Activated CD4-positive, alpha-beta T cell treated with anti-CD3 and anti-CD28 coated beads for 36 hours (primary cell): ENCODE measurements at places on chromosomes 3 and 15. TPM values are rescaled to one million over a fixed set of nuclear protein-coding genes. Genes with fewer than 3 reads are reported as not detected.

ABHD17C gene
- total RNA-seq: 6.7 TPM

CORO2B gene
- 0.09 TPM for total RNA-seq

ZFYVE19 gene
- 33.7 TPM for total RNA-seq

PATL2 gene
- 14.1 TPM for total RNA-seq

DNA sequence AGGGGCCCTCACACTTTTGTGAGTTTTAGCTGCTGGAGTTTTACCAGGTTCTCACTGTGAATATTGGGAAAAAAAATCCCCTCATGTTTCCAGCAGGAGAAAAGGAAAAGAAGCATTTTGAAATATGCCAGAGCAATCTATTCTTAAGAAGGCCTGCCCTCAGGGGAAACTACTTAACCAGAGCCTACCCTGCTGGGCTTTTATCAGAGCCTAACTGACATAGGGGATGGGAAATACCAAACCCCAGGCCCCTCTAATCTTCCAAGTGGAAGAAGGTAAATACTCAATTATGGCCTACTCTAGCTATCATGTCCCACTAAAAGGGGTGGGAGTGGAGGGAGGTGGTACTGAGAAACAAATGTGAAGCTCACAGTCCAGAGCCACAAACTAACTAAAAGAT, 68.7 kb upstream of the NMNAT3 start:
- no peak for DNase-seq

DNA sequence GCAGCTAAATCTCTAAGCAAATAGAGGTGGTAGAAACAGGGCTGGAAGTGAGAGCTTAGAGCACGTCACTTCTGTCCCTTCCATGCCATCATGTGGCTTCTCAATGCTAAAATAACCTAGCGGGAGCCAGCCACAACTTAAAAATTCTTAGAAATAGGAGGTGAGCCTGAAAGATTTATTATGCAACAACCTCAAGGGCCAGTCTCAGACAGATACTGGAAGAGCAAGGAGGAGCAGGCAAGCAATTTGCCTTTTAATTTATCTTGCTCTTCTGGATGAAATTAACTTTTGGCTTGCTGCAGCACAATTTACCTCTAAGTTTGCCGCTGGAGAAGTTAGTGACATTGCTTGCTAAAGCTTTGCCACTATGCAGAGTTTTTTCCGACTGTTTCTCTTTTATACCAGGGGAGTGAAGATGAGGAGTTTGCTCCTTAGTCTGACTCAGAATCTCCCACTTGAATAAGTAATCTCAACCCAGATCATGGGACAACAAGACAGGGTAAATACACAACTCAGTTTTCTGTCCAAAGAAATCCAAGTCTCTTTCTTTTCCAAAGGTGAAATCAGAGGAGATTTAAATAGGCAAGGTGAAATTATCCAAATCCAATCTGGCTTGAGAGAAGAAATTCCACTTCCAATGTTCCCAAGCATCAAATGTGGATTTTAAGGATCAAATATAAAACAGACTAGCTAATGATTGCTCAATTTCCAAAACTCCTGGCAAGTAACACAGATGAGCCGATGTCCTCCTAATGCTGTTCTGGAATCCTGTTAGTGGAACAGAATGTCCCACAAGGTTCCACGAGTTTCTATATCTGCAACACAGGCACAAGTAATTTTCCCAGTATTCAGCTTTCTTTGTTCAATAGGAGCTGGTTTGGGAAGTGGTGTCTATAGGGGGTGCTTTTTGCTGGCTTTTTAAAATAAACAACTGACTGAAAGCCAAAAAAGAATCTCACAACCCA, 329.4 kb upstream of the RORA start:
- DNase-seq: no peak

DNA sequence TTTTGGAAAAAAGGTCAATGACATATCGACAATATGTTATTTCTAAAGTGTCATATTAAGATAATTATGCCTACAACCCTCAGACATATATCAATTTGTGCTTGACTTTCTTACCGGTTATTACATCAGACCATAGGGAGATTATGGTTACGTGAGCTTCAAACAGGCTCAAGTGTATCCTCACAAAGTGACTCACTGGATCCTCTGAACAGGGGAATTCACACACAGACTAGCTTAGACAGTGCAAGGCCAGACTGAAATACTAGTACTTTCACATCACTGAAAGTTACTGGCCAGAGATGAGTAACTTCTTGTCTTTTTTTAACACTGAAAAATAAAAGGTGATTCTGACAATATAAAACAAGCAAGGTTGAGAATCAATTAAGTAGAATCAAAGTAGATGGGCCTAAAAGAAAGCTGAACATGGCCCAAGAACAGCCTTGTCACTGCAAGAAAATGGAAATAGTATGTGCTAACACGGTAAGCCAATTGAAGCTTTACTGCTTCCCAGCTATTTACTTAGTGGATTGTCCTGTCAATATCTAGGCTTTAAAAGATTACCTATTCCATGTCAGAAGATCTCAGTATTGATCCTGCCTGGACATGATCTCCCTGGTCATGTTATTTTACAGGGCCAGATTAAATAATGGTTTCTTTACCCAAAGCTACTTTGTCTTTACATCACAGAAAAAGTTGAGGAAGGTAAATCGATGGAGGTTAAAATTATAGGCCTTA, 848.6 kb downstream of the ROBO1 start:
- no peak for DNase-seq

GRCh38 chr3:135621184-135621920, 344.2 kb upstream of the PPP2R3A start:
- DNase-seq: no peak

GRCh38 chr3:14614862-14615261, 36.7 kb upstream of the CCDC174 start:
- DNase-seq: no peak

DNA sequence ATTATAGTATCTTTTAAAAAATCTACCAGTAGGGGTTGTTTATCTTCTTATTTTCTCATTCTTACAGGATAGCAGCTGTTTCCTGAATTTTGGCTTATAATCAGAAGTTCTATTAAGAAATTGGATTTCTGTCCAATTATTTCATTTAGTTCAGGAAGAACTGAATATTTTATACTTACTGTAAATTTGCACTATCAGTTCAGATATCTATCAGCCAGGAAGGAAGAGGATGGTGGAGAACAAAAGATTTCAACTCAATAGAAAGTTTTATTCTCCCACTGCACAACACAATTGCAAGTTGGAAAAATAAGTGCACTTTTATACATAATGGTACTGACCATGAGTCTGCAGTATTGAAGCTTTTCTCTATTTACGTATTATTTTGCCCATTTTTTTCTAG, 400.9 kb downstream of the PLOD2 start:
- DNase-seq: no peak

GRCh38 chr15:44501768-44502366, 35.1 kb upstream of the EIF3J start:
- DNase-seq: no peak

DNA sequence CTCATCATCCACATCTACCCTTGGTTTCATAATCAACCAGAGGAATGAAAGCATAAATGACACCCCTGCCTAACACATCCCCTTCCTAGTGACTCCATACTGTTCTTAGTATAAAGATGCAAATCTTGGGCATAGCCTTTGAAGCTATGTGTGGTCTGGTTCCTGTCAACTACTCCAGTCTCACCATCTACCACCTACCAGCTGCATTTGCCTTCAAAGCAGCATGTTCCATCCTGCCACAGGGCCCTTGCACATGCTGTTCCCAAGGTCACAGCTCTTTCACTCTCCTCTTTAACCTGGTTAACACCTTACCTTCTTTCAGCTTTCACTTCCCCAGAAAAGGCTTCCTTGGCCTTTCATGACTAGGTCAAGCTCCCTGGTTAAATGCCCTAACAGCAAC, 62.3 kb upstream of the ARHGEF3 start:
- peak; percentile 76 for DNase-seq

DNA sequence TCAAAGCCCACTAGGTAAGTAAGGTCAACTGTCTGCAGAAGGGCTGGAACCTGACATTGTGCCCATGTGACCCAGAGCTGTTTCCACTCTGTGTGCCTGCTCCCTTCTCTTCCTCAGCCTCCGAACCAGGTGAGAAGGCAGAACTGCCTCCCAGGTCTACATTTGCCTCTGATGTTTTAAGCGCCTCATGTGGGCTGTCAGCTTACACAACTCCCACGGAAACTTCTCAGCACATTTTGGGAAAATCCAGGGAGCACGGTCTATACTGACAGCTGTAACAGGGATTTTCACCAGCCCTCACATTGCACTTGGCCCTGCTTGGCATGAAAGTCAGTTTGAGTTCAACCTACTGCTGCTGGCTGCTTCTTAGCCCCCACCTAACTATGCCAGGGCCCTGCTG, 46.9 kb upstream of the SLC24A5 start:
- DNase-seq: no peak
